ENCODE measurements at places on chromosomes 16 and 17.

DNA sequence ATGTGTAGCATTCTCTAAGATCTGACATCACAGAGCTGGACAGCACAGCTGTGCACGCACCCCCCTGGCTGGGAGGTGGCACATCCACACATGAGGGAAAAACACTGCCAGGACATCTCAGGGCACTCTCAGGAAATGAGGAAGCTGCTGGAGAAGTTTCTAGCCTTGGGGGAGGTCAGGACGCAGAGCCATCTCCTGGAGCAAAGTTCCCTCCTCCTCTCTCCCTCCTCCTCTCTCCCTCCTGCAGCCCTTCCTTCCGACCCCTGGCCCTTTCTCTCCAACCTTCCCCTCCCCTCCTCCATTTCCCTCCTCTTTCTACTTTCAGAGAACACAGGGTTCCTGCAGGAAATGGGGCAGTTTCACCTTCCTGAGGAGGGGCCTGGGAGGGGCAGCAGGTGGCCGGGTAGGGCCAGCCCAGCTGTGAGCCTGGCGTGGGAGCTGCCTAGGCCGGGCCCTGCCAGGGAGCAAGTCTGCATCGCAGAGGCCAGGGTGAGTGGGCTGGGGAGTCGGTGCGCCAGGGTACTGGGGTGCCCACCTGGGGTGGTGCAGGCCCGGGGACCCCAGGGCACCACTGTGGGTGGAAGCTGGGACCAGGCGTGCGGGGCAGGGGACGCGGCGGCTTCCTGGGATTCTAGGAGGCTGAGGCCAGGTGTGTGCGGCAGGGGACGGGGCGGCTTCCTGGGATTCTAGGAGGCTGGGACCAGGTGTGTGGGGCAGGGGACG, at the start of gene DPEP1:
DPEP1 (plus strand) TSS at position 412 of the 723 bp plus-strand sequence. CDS start 16,769 bp downstream, outside the sequence.
- DNase-seq, result no peak

DNA sequence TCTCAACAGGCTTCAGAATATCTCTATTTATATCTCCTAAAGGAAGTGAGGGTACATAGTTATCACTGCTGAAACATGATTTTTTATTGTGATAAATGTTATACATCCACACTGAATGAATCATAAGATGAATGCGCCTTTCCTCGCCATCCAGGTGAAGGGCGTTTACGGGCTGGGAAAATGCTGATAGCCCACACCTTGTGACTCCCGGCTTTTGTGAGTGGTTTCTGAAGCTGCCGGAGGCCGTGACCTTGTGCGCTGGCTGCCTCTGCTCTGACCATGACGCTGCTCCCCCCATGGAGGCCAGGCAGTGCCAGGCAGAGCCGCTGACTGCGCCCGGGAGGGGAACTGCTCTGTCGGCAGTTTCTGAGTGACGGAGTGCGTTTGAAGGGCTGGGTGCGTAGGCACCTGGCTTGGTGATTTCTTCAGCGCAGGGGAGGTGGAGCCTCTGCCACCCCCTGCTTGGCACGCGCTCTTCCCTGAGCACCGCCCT, 97.2 kb downstream of the RAP1GAP2 start:
- no peak for DNase-seq

GRCh38 chr16:11320170-11320569, 25.1 kb upstream of the RMI2 start:
- no peak for DNase-seq

GRCh38 chr17:75791254-75791653, 6.6 kb downstream of the UNK start:
- DNase-seq, result no peak
